ENCODE measurements at places on chromosomes 12 and 14.

- no peak for DNase-seq
Observed at GRCh38 chr12:116642683-116643082, 83.5 kb downstream of the MAP1LC3B2 start.

DNA sequence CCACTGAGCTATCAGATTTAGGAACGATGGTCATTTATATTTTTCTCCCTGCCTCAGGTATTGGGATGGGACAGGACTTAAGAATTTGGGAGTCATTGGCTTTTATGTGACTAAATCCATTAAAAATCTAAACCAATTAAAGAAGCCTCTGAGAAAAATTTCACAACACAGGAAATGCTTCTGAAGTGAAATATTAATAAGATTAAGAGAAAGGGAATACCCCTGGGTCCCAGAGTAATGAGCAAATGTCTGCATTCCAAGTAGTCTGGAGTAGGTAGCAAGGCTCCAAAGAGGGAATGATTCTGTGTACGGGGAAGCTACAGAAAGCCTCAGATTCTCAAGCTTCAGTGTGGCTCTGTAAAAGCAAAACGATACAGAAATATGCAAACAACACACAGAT lies 707 bp upstream of the MED6 start:
- DNase-seq = no peak

DNA sequence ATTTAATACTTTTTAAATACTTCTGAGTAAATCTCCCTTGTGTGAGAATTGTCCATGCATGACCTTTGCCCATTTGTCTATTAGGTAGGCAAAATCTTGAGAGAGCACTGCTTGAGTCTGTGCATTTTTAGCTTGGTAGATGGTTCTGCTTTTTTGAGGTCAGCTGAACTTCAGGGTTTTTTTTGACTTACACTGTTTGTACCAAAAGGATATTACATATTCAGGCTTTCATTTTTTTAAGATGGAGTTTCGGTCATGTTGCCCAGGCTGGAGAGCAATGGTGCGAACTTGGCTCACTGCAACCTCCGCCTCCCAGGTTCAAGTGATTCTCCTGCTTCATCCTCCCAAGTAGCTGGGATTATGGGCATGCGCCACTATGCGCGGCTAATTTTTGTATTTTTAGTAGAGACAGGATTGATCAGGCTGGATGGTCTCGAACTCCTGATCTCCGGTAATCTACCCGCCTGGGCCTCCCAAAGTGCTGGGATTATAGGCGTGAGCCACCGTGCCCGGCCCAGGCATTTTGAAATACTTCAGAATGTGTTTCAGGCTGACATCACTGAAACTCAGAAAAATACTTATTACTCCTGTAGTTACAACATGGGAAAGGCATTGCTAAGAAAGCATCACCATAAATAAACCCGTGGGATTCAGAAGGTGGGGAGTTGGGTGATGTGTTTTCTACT lies 11.1 kb downstream of the RASSF3 start:
- no peak for DNase-seq

- no peak for DNase-seq
Observed at GRCh38 chr12:74891083-74891668, 318.5 kb downstream of the KCNC2 start.

DNA sequence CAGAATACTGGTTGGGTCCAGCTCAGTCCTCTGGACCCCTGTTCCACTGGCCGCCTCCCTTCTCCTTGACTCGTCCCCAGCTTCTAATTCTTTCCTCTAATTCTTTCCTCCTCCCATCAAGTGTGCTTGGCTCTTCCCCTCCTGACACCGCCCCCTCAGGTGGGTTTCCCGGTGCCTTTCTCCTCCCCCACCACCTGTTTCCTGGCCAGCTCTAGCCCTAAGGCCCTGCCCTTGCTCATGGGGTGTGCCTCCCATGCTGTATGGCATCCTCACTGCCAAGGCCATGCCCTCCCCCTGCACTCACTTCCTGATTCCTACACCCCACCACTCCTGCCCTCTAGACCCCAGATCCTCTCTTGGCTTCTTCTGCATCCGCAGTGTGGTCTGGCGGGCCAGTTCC lies 12.1 kb upstream of the EML1 start:
- no peak for DNase-seq
